Liver (tissue), 10 donors: ENCODE measurements at places on chromosomes 1 and 21. TPM values are rescaled to one million over a fixed set of nuclear protein-coding genes. Genes with fewer than 3 reads are reported as not detected.

DNA sequence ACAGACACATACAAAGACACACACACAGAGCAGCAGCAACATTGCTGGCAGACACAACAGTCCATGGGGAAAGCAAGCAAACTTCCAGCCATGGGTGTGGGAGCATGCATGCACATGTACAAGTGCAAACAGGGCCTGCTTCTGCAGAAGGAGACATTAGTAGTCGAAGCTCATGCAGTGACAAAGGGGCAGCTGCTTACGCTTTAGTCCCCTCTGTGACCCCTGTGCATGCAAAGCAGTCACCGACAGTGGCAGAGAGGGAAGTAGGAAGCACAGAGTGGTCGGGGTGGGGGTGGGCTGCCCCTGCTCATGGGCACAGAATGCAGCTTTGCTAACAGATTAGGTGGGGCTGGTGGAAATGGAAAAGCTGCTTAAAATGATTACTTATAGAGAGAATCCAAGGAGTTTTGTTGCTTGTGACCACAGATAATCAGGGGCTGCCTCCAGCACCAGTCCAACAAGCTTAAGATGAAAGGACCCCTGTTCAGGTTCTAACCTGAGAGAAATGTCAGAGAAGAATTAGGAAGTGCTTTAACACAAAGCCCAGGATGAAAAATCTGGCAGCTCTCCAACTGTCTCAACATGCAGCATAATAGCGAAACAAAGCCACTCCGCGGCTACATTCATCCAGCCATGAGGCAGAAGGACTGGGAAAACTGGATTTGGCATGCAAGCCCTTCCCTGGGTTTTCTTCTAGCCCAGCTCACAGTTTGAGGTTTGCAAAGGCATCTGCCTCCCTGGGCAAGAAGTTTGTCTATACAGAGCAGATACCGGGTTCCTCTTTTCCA lies 378.9 kb downstream of the KCNH1 start:
- H3K27me3 ChIP-seq: no peaks in the 10 kb centered on the region
- no peak for DNase-seq
- H3K4me3 ChIP-seq: no peak overlapping the region
- H3K36me3 ChIP-seq: no peaks in the 10 kb centered on the region

GRCh38 chr1:238961790-238962189 lies 424.6 kb upstream of the CHRM3 start:
- peaks cover 3% of the 10 kb centered on the region for H3K4me1 ChIP-seq
- no peak for DNase-seq
- H3K4me3 ChIP-seq: no peak overlapping the region
- no peaks in the 10 kb centered on the region for H3K27me3 ChIP-seq
- H3K27ac ChIP-seq: no peak overlapping the region

- no peak overlapping the region for H3K27ac ChIP-seq
- H3K36me3 ChIP-seq: no peaks in the 10 kb centered on the region
- no peak for DNase-seq
- H3K4me3 ChIP-seq: no peak overlapping the region
- H3K27me3 ChIP-seq: no peaks in the 10 kb centered on the region
Measured at GRCh38 chr1:107687849-107688753, 276.9 kb downstream of the VAV3 start.

DNA sequence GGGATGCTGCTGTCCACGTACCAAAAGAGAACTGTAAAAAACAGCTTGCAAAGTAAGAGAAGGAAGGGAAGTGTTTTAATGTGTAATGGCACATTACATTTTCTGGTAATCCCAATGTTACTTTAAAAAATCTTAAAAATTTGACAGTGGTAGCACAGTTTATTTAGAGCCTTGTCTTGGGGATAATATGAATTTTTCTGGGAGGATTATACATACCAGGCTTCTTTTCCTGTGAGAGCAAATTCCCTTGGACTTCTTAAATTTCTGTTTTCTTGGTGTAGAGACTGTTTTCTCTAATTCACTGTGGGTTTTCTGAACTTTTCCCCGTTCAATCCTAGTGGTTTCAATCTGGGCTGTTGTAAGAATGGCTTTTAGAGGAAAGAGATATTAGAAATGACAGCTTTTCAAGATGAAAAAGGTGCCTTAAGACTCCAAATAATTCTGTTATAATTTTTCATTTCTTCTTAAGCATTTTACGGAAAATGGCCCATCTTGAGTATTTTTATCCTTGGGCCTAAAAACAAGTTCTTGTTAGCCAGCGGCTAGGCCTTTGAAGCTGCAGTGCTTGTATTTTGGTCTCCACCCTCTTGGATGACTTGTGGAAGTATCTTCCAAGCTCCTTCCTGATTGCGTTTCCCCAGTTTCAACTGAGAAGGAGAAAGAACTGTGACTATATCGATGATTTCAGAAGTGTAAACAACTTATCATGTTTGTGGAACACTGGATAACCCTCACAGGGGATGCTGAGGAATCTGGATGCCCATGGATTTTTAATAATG lies 70.0 kb downstream of the LEPR start:
- no peaks in the 10 kb centered on the region for H3K4me1 ChIP-seq
- H3K27ac ChIP-seq: no peak overlapping the region
- H3K27me3 ChIP-seq: no peaks in the 10 kb centered on the region

- no peak overlapping the region for H3K4me3 ChIP-seq
- no peaks in the 10 kb centered on the region for H3K4me1 ChIP-seq
- H3K36me3 ChIP-seq: no peaks in the 10 kb centered on the region
- DNase-seq: no peak
- no peaks in the 10 kb centered on the region for H3K27me3 ChIP-seq
- no peak overlapping the region for H3K27ac ChIP-seq
Measured at GRCh38 chr1:90400131-90400530, 317.0 kb downstream of the BARHL2 start.

GRCh38 chr1:226349081-226349480 lies 40.1 kb upstream of the LIN9 start:
- DNase-seq: no peak
- no peaks in the 10 kb centered on the region for H3K36me3 ChIP-seq

DNA sequence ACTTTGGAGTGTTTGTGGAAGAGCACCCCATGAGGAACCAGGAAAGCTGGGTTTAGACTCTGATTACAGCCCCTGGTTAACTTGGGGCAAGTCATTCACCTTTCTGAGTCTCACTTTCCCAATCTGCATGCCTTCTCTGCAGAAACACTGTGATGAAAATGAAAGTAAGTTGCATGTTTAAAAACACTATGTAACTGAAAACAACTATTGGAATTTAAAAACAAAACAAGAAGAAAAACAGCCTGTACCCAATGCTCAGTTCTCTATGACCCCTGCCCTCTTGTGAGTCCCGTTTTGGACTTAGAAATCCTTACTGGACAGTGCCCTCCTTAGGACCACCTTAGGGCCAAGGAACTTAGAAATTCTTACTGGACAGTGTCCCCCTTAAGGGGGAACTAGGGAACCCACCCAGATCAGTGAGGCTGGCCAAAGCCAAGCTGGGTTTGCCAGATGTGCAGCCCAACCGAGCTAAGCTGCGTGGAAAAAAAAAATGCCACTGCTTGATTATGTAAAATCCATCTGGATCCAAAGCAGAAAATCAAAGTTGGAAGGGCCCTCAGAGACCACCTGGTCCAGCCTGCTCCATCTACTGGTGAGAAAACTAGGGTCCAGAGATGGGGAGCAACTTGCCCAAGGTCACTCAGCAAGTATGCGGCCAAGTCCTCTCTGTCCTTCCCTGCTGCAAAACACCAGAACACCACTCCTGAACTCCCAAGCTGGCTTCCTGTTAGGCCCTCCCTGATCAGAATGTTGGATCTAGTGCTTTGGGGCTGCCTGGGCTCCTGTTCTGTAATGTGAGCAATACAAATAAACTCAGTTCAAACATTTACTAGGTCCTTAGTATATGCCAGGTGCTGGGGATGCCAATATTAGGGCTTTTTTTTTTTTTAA lies 77.7 kb downstream of the MRPL37 start:
- no peak for DNase-seq
- no peak overlapping the region for H3K4me3 ChIP-seq
- H3K27me3 ChIP-seq: no peaks in the 10 kb centered on the region

DNA sequence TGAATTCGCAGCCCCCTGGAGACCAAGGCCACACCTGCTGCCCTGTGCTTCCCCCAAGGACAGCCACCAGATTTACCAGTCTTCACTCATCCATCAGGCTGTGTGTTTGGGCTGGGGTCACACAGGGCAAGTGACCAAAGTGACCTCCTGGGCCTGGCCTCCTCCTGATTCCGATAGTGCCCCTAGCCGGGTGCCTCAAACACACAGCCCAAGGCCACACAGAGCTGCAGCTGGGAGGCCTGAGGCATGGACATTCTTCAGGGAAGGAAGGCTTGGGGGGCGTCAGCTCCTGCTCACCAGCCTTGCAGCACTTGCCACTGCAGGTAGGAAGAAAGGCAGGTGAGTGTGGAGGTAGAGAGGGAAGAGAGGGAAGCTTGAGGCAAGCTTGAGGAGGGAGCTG lies 181.3 kb downstream of the RUNX1 start:
- no peak overlapping the region for H3K4me3 ChIP-seq
- DNase-seq: no peak
- no peaks in the 10 kb centered on the region for H3K36me3 ChIP-seq
- H3K27ac ChIP-seq: no peak overlapping the region

Gene HMGCS2
- polyA plus RNA-seq: 836 TPM

Gene PGLYRP4
- not detected for polyA plus RNA-seq

Gene ACTA1
- polyA plus RNA-seq: not detected

Gene NR1I3
- polyA plus RNA-seq: 43.0 TPM
